ENCODE measurements at places on chromosomes 5 and 9.

GRCh38 chr5:139371482-139372435 is 11.3 kb downstream of the SLC23A1 start:
- no peak for DNase-seq

DNA sequence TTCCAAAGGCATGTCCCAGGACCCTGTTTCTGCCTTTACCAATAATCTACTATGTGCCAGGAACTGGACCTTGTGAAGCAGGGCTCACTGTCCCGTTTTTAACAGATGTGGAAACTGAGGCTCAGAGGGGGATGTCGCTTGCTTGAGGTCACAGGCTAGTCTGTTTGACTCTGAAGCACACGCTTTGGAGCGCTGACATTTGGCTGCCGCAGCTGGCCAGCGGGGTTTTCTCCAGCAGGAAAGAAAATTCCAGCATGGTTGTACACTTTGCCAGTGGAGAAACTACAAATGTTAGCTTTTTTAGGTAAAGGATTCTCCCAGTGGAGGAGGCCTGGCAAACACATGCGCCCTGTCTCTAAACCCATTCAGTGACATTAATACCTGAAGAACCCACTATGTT is 50.5 kb downstream of the SH3PXD2B start:
- no peak for DNase-seq

- no peak for DNase-seq
These were observed 7.5 kb downstream of the RPS14 start for GRCh38 chr5:150441813-150442698.

- DNase-seq, result no peak
These were observed 508.6 kb downstream of the RASEF start for GRCh38 chr9:82554381-82554780.

- DNase-seq, result no peak
These were observed 6.5 kb downstream of the OR13C8 start for GRCh38 chr9:104575456-104575855.

DNA sequence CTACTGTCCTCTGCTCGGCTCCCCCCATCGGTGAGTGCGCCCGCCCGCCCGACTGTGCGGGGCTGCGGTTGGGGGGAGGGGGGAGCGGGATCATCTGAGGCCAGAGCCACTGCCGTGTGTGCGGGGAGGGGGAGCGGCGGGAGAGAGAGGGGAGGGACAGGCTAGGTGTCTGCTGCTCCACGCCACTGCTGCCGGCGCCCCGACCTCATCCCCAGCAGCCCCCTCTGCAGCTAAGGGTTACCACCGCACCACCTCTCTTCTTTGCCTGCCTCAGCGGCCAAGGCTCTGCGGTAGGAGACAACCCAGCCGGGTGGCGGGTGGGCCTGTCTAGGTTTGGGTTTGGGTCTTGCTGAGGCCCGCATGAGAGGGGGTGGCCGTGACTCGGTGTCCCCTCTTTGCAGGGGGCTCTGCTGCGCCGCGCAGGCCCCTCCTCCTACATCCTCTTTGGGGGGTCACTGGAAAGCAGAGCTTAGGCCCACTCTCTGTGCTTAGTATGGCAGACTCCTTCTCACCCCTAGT is 670 bp upstream of the PURA start:
- peak; percentile 22 for DNase-seq

- no peak for DNase-seq
These were observed 3.4 kb upstream of the CDK7 start for GRCh38 chr5:69231281-69231680.

DNA sequence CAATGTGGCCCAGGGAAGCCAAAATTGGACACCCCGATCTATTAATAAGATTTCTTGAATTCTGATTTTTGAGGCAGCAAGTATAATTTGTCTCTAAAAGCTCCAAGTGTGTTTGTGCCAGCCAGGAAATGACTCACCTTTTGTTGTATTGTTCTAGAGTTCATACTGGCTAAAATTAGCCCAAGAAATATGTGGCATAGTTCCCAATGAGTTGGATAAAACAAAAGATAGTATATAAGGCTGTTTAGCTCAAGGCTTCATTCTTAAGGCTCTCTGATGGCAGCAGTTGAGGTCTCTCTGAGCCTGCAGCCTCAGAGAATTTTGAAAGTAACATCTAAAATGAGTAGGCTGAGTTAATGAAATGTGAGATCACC is 21.6 kb downstream of the HMGXB3 start:
- DNase-seq, result no peak

GRCh38 chr5:175617447-175617846 is 40.4 kb upstream of the HRH2 start:
- DNase-seq, result no peak

Data from activated CD4-positive, alpha-beta T cell treated with anti-CD3 and anti-CD28 coated beads, Interleukin-2, amount 50 U/mL, for 48 hours (primary cell).